ENCODE measurements at places on chromosomes 11 and 22.

DNA sequence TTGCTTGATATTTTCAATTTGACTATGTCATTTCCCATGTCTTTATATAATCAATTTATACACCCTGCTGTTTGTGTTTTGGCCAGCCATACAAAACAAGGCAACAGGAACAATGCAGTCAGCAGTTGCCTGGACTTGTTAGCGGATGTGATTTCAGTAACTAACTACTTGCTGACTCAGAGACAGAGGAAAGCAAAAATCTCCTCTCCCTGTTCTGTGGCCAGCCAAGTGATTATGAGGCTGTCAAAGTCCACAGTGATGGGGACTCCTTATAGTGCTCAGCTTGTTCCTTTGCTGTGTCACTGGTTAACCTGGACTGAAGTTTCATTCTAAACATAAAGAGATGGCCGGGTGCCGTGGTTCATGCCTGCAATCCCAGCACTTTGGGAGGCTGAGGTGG, 32.6 kb upstream of the APLP2 start:
- DNase-seq: peak; percentile 69

GRCh38 chr22:35310556-35311550, 11.2 kb downstream of the TOM1 start:
- no peak for DNase-seq

DNA sequence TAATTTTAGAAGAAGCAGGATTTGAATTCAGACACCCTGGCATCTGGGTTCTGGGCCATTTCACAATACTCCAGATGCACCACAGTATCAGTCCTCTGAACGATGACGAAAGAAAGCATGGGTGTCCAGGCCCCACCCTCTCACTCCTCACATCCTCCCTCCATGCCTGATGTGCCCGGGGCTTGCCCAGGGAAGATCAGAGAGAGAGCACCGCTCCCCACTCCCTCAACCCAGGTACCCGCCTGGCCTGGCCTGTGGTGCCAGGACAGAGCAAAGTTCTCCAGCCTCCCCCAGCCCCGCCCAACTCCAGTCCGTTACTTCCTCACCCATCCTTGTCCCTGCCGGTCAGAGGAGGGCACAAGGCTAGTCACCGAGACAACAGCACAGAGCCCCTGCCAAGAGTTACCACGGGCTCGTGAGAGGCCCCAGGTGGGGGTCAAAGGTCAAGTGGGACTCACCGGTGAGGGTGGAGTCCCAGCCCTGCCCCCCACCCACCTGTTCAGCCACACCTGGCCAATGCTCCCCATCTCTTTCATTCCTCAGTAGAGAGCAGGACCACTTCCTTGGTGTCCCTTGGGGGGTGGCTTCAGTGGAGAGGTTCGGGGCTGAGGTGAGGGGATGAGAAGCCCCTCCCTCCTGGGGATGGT, 8.1 kb downstream of the BCL9L start:
- peak; percentile 91 for DNase-seq

DNA sequence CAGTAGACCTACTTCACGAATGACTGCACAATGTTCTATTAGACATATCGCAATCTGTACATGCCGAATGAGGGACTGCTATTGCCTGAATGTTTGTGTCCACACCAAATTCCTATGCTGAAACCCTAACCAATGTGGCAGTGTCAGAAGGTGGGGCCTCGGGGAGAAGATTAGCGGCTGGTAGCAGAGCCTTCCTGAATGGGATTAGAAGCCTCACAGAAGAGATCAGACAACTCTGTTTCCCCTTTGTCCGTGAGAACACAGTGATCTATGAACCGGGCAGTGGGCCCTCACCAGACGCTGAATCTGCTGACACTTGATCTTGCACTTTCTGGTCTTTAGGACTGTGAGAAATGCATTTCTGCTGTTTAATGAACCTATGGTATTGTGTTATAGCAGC, 33.1 kb downstream of the LRFN4 start:
- DNase-seq: no peak

DNA sequence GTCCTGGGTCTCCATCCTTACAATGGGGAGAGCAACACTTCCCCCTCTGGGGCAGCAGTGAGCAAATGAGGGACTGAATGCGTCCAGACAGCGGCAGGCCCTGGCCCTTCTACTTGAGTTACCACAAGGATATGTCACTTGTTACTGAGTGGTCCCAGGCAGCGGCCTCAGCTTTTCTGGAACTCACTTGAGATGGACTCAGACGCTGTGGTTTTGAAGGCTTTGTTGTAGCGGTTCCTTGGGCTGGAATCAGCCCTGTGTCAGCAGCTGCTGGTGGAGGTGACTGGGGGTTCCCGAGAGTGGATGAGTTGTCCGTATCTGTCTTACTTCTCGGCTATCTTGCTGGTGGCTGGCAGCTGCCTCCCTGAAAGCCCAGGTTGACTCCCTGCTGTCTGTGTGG, 77.0 kb downstream of the MICAL2 start:
- DNase-seq: peak; percentile 64

DNA sequence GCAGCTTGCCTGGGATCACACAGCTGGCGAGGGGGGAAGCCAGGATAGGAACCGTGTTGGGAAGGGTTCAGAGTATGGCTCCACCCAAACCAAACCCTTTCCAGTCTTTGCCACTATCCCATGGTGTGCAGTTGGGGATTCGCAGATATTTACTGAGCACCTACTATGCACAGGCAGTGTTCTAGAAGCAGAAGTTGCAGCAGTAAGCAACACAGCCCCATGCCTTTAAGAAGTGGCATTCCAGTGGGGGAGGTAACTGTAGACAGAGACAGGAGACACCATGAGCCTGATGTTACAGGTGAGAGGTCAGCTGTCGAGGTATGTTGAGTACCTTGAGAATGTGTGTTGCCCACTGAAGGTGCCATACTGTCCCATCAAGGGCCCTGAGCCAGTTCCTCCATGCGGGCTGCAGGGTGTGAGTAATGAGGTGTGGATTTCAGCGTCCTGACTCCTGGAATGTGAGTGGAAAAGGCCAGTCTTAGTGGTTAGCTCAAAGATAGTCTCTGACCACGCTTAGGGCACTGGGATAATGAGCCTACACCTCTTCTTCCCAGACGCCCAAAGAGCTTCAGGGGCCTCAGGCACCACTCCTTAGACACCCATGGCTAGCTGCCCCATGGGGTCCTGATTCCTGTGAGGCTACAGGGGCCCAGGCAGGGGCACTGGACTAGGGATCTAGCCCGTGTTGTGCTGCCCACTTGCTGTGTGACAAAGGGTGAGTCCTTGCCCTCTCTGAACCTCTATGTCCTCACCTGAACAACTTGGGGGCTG, 71.8 kb upstream of the TP53I11 start:
- peak; percentile 20 for DNase-seq

- no peak for DNase-seq
Observed at GRCh38 chr11:114082767-114083181, 23.3 kb downstream of the ZBTB16 start.

DNA sequence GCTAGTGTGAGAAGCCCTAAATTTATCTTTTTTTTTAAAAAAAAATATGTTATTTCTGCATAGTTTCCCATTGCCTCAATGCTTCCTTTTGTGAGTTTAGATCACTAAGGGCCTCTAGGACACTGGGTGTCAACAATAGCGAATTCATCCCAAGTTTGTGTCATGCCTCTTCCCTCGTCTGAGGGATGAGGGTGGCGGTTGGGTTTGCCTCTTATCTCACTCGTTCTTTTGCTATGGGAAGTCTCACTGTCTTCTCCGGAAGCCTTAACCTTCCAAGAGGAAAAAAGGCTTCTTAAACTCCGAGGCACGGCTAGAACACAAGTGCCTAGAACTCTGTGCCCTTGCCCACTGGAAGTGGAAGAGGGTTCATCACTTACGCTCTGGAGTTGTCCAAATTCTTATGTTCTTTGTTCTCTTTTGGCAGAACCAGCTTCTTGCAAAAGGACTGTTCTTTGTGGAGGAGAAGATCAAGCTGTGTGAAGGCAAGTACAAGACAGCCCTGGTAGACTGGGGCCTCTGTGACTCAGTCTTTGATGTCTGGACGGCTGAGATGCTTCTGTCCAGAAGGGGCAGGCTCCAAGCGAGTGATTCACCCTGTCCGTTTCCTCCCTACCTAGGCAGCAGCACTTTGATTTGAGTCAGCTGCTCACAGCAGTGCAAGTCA, 78.5 kb downstream of the TRAF6 start:
- DNase-seq: peak; percentile 98

- DNase-seq: no peak
Observed at GRCh38 chr11:60700689-60701468, 1.5 kb downstream of the MS4A8 start.

- DNase-seq: no peak
Observed at GRCh38 chr11:2140411-2141400, 1.5 kb upstream of the IGF2 start.

DNA sequence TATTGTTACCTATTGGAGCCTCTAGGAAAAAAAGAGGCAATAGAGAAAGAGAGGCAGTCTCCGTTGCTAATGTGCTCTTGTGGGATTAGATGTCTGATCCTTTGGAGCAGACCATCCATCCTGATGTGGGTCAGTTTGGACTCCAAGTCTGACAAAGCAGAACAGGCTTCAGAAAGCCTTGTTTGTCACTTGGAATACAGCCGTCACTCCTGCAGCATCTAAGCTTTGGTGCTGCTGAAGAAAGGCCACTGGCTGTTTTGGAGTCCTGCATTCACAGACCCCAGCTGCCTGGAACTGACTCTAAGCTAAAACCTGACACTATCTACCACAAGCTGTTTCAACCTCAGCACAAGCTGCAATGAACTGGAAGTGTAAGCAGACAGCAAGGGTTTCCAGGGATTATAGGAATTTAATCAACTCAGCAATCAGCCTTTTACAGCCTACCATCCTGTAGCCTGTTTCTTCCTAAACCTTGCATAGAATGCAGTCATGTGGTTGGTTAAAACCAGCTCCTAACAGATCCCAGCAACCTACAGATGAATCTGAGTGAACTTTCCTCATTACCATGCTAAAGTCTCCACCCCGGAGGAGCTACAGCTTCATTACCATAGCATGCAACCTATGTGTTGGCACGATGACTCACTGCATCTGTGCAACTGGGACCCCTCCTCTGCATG, 3.7 kb upstream of the PLAAT4 start:
- no peak for DNase-seq

DNA sequence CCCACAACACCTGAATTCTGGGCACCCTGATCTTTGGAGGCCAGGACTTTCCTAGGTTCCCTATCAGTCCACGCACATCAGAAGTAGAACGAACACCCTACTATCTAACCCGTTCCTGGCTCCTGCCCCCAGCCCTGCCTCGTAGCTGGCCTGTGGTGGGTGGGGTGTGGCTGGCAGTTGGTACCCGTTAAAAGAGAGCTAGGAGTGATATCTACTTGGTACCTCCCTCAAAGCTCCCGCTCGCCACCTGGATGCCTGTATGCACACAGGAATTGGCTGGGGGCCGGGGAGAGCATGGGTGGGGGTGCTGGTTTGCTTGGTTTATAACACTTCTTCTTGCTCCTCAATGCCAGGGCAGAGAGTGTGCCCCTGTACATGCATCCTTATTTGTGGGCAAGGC, 14.0 kb upstream of the NECTIN1 start:
- no peak for DNase-seq

DNA sequence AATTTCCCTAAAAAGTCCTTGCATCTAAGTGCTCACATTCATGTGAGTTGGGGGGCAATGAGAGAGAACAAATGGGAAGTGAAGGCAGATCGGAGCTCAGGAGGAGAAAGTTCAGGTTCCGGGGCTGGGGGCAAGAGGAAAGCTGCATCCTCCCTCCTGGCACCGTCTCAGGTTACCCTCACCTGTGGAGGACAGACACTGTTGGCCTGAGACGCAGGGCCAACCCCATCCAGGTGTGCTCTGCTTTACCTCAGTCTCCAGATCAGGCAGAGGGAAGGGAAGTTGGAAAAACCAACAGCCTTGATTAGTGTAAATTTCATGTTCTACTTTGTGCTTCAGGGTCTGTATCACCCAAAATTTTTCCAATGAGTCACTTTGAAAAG, 146.9 kb downstream of the TRIM29 start:
- no peak for DNase-seq

DNA sequence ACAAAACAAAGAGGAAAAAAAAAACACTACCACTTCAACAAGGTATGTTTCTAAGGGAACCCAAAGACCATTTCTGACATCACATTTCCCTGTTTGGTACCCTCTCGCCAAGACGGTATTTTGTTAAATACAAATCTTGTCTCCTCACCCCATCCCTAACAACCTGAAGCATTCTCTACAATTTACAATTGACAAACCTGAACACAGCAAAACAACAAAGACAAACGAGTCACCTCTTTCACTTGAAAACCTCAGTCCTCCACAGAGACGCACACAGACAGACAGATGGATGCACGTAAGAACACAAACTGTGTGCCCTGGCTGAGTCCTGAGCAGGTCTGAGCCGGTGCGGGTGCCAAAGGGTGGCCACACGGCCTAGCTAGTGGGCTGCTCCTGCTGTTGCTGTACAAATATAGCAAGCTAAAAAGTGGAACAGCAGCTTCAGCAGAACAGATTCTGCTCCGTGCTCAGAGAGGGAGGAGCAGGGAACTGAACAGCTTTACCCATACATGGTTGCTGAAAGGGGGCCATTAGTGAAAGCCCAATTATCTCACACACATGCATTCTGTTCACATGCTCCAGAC, 28.5 kb downstream of the CELF1 start:
- DNase-seq: no peak

DNA sequence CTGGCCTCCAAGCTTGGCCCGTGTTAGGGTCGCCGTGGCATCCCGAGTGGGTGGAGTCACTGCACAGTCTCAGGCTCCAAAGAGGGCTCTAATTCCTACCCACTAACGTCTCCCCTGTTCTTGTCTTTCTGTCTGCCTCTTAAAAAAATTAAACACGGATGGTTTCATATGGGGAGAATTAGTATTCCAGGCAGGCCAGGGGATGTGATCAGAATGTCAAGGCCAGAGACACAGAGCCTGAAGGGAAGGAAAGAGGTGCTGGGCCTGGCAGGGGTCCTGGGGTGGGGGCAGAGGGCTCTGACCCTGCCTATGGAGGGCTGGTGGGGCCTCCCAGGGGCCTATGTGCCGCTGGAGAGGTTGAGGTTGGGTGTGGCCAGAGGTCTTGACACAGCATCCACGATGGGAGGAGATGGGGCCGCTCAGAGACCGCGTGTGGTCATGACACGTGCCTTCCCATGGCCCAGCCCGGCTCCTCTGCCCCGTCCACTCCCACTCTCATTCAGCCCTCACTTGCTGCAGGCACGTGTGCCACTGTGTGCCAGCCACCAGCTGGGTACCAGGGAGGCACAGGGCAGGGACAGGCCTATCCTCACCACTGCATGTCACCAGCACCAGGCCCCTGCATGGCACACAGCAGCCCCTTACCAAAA, 56.5 kb downstream of the FLRT1 start:
- DNase-seq: no peak

DNA sequence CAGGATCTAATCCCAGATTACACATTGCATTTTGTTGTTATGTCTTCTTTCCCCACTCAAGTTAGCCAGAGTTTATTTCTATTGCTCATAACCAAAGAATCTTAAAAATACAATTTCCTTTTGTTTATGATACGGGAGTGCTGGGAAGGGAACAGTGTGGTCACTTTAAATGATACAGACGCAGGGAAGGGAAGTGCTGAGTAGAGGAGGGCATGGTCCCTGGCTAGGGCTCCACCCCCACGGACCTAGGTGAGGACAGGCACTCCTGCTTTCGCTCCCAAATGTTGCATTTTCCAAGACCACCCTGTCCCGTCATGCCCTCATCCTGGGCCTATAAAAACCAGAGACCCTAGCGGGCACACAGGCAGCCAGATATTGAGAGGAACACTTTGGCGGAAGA, 30.6 kb upstream of the NARS2 start:
- DNase-seq: peak; percentile 57

GRCh38 chr11:7272373-7272772, 20.7 kb downstream of the SYT9 start:
- no peak for DNase-seq

All from IMR-90 (cell line).